Smooth muscle cell of the pulmonary artery (primary cell): ENCODE measurements at places on chromosomes 4 and X. TPM values are rescaled to one million over a fixed set of nuclear protein-coding genes. Genes with fewer than 3 reads are reported as not detected.

The MAGEA12 gene
- total RNA-seq = not detected in 2 replicates

The CXCL5 gene
- total RNA-seq = 0.59 and 1.7 TPM in 2 replicates

The NLGN3 gene
- 0.26 and 0.39 TPM in 2 replicates for total RNA-seq

The SMIM10 gene
- total RNA-seq = 4.1 and 7.3 TPM in 2 replicates

The VSIG4 gene
- total RNA-seq = not detected in 2 replicates

The ARFIP1 gene
- total RNA-seq = 33.5 and 45.5 TPM in 2 replicates

The RS1 gene
- total RNA-seq = not detected in 2 replicates

The SEL1L3 gene
- 116 and 206 TPM in 2 replicates for total RNA-seq

The HSFX3 gene
- not detected in 2 replicates for total RNA-seq
